ENCODE measurements at places on chromosomes 12 and 14.

DNA sequence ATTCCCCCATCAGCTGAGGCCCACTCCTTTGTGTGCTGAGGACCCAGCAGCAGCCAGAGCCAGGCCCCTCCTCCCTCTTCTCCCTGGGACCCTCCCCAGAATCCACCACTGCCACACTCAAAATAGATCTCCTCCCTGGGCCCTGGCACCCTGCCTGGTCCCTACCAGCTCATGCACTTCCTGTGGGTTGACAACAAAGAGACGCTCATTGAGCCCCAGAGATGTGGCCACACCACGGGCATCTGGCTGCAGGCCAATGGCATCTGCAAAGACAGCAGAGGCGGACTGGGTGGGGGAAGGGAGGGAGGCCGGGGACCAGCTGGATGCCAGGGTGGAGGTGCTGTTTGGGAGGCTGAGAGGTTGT, 16.0 kb upstream of the ENDOU start:
- DNase-seq: peak; percentile 42

DNA sequence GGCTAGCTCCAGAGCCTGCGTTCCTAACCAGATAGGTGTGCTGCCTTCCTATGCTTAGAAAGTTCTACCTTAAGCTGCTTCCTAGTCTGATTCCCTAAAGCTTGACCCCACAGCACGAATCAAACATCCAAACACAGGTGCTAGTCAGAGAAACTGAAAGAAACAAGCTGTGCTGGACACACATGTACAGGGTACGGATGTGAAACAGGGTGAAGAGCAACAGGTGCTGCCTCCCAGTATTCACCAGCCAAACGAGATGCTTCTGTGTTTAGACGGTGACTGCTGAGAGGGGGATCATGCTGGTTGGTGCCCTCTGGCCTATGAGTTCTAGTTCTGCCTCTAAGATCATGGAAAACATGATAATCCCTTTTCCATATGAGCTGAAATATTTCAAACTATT, 105.3 kb downstream of the GRIP1 start:
- DNase-seq: no peak

- DNase-seq: peak; percentile 20
Observed at GRCh38 chr12:126936181-126936851, 1330.7 kb upstream of the TMEM132C start.

GRCh38 chr12:89678225-89678624, 30.4 kb downstream of the ATP2B1 start:
- DNase-seq: no peak

GRCh38 chr12:15163030-15163976, 57.9 kb downstream of the RERG start:
- DNase-seq: no peak

- no peak for DNase-seq
Observed at GRCh38 chr12:100187068-100187467, 13.5 kb upstream of the ACTR6 start.

- DNase-seq: no peak
Observed at GRCh38 chr12:112590281-112590680, 171.5 kb downstream of the PTPN11 start.

DNA sequence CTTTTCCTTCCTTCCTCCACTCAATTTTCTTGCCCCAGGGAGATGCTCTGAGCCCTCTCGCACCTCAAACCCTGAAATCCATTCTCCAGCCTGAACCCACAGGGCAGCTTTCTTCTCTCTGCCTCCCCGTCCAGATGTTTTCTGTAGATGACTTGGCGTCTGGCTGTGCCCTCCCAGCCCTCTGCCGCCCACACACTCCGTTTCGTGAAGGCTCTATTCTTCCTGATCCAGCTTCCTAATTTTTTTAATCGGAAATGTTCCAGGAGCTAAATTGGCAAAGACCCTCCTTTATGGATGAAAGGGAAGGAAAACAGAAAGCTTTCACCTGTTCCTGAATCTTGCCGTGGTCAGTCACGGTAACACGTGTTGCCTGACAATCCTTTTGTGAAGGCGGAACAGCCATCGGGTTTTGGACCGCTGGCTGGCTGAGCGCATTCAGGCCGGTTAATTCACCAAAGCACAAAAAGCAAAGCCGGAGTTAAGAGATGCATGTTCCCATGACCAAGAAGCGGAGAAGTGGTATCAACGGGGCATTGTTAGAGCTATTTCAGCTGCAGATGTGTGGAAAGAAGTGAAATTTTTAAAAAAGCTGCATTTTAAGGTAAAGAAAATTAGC, 70.2 kb upstream of the FBRSL1 start:
- no peak for DNase-seq

DNA sequence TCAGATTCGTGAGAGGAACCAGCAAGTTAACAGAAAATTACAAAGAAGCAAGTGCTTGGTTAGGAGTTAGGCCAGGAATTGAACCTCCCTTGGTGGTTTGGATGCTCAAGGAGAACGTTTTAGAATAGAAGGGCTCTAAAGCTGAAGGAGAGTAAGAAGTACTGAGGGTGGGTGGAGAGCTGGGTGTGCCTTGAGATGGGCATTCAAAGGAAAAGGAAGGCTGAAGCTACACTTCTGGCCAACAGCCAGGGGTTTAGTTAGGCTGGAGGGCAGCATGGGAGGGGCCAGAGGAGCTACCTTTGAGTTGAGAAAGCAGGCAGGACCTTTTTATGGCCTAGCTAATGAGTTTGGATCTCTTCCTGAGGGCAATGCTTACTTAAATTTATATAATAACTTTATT, 421.2 kb downstream of the CCDC91 start:
- no peak for DNase-seq

DNA sequence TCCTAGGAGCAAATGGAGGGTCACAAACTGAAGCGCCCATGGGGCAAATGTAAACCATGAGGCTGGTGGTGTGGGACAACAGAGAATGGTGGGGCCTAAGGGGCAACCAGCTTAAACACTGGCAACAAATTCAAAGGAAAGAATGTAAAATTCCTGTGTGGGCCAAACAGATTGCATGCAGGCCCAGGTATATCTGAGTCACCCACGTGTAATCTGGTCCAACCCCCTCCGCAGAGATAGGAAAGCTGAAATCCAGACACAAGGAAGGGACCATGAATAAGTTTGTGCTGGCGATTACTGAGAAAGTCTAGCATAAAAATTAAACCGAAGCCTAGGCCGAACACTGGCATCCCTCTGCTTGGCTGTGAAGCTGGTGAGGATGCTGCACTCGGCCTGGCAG, 71.6 kb downstream of the ITPK1 start:
- no peak for DNase-seq

DNA sequence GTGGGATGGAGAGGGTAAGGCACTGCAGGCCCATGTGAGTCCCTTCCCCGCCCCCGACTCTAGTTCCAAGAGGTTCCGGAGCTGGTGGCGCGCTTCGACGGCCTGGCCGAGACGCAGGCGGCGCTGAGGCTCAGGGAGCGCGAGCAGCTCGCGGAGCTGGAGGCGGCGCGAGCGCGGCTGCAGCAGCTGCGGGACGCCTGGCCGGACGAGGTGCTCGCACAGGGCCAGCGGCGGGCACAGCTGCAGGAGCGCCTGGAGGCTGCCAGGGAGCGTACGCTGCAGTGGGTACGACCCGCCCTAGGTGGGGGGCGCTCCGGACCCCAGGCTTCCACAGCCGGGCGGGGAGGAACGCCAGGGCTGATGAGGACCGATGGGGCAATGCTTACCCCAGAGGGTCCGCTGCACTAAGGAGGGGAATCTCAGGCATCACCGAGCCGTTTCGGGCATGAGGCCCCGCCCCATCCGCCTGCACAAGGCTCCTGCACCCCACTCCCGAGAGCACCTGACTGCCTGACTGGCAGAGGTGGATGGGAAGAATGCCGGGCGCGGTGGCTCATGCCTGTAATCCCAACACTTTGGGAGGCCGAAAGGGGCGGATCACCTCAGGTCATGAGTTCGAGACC, 4.9 kb downstream of the CFAP73 start:
- peak; percentile 20 for DNase-seq

DNA sequence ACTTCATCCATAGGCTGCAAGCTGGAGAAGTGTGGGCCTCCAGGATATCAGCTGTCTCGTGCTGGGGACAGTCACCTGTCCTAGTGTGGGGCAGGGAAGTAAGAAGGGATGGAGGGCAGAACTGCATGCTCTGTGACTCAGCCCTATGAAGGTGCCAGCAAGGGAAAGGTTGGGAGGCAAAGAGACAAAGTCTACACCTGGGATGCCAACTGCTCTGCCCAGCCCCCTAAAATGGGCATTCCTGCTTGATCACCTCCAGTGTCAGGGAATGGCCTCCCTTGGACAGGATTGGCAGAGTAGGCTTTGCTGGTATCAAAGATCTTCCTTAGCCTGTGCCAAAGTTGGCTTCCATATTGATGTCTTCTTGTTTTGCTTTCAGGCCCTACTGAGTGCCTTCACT, 335.0 kb downstream of the BCL11B start:
- DNase-seq: no peak

DNA sequence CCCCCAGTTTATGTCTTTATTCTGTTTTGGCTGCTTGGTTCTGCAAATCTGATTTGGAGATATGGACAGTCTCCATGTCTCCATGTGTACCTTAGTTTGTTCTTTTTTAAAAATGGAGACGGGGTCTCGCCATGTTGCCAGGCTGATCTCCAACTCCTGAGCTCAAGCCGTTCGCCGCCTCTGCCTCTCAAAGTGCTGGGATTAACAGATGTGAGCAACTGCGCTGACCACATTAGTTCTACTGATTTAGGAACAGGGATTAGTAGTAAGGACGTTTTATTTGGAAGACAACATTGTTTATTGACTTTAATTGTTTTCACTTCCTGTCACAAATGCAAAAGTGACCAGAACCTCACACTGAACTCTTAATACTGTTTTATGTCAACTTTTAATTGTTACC, 14.7 kb downstream of the AEBP2 start:
- no peak for DNase-seq

DNA sequence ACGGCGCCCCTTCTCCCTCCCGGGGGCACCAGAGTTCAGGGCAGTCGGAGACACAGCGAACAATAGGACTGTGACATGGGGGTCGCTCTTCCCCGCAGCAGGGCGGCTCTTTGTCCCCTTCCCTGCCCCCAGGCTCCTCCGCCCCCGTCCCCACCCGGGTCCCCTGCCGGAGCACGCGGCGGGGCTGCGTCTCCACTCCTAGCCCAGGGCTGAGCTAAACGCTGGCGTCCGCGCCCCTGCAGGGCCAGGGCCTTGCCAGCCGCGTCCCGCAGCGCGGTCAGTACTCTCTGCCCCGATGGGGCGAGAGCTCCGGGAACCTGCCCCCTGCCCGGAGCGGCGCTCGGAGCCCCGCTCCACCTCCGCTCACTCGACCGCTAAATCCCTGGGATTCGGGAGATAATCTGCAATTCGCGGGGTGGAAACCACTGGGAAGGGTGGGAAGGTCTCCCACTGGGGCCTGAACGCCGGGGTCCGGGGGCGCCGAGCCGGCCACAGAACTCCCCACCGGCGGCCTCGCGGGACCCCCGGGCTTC, 825 bp upstream of the CCDC85C start:
- DNase-seq: peak; percentile 33

GRCh38 chr12:52404951-52405350, 1.2 kb downstream of the KRT82 start:
- DNase-seq: no peak

DNA sequence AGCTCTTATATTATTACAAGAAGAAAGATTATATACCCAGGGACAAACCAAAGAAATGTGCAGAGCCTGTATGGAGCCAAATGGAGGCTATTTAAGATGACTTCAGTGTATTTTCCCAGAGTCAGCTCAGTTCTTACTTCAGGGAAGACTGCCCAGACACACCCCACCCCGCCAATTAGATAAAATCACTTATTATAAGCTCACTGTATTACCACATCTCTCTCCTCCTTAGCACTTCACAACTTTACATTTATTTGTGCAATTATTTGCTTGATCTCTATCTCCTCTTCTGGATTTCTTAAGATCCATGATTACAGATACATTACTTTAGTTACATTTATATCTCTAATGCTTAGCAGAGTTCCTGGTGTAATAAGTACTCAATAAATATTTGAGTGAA, 24.7 kb upstream of the WDR89 start:
- DNase-seq: no peak

DNA sequence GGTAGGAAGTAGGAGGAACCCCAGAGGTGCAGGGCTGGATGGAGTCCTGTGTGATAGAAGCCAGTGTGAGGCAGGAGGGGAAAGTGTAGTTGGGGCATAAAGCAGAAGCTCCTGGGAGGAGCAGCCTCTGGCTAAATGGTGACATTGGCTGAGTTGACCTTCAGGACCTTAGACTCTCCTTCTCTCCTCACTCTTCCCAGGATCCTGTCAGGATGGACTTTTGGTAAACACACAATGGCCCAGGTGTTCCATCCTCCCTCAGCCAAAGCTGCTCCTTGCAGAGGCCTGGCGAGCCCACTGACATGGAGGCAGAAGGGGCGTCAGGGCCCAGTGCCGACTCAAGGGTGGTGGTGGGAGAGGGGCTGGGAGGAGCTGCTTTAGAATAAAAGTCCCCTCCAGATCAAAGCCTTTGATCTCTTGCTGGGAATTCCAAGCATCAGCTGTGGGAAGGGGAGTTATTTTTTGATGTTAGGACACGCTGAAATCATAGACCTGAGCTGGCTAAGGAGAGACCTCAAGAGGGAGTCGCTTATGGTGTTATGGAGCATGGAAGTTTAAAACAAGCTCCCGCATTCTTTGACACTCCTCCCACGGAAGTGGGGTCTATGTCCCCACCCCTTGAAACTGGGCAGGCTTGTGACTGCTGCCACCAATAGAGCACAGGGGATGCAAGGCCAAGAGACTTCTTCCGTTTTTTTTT, 44.1 kb downstream of the SMIM41 start:
- no peak for DNase-seq
